Small intestine (tissue), 16 donors: ENCODE measurements at places on chromosomes 1 and 21. TPM values are rescaled to one million over a fixed set of nuclear protein-coding genes. Genes with fewer than 3 reads are reported as not detected.

DNA sequence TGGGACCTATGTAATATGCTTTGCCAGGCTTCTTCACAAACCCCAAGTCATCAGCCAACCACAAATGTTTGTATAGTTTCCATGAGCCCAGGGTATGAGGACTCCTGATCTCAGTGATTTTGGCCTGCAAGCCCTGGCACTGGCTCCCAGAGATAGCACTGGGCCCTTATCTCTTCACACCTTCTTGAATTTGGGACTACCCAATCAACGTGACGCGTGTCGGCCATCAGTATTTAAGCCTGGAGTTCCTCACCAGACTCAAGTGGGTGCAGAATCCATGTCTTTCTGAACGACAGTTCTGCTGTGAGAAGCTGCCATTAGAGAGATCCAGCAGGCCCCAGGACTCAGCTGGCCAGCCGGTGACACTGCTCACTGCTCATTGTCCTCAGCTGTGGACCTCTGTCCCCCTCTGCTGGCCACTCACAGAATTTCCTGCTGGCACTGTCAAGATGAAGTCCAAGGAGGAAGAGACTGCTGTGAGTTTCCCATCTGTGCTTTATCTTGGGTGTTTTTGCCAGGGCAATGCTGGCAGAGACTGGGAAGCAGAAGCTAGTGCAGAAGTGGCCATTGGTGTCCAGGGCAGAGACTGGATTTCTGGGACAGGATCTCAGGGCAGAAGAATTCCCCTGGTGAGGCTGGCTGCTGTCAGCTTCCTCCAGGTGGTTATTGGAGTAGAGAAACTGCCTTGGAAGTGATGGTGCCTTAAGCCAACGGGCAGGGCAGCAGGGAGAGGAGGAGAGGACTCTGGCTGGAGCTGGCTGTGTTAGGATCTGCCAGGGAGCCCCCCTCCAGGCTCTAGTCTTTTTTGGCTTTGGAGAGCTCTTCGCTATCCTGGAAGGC is 28.4 kb downstream of the TMCC2 start:
- no peak overlapping the region for H3K27ac ChIP-seq
- H3K4me3 ChIP-seq, result no peak overlapping the region
- no peaks in the 10 kb centered on the region for H3K36me3 ChIP-seq
- no peaks in the 10 kb centered on the region for H3K27me3 ChIP-seq

The ARMH1 gene
- polyA plus RNA-seq, result 2.7 TPM

The BRINP3 gene
- polyA plus RNA-seq, result 2.7 TPM

- DNase-seq, result no peak
- no peaks in the 10 kb centered on the region for H3K27me3 ChIP-seq
- no peak overlapping the region for H3K4me3 ChIP-seq
- peaks cover 3% of the 10 kb centered on the region for H3K4me1 ChIP-seq
Measured at GRCh38 chr1:51740652-51741051, 123.8 kb downstream of the OSBPL9 start.

- DNase-seq, result no peak
- no peaks in the 10 kb centered on the region for H3K36me3 ChIP-seq
- H3K4me3 ChIP-seq, result no peak overlapping the region
- no peaks in the 10 kb centered on the region for H3K27me3 ChIP-seq
- no peak overlapping the region for H3K27ac ChIP-seq
- H3K4me1 ChIP-seq, result no peaks in the 10 kb centered on the region
Measured at GRCh38 chr1:12554521-12555305, 63.3 kb downstream of the DHRS3 start.

DNA sequence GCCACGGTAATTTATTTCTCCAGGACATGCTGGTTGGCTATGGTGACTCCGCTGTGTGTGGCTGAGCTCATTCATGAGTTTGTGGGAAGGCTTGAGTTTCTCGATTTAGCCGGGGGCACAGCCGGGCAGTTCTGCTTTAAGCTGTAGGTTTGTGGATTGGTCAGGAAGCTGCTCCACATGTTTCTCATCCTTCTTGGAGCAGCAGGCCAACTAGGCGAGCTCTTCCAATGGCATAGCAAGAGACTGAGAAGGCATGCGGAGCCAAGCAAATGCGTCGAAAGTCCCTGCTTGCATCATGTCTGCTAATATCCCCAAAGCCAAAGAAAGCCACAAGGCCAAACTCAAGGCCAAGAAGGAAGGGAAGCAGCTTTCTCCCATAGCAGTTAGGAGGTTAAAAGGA is 71.6 kb upstream of the GREM2 start:
- no peak overlapping the region for H3K27ac ChIP-seq
- no peaks in the 10 kb centered on the region for H3K36me3 ChIP-seq
- DNase-seq, result no peak
- H3K4me1 ChIP-seq, result no peaks in the 10 kb centered on the region
- H3K4me3 ChIP-seq, result no peak overlapping the region

GRCh38 chr1:220879509-220880361 is 492 bp downstream of the HLX start:
- no peak for DNase-seq
- H3K4me3 ChIP-seq, result peak overlapping the region; percentile 75
- H3K36me3 ChIP-seq, result no peaks in the 10 kb centered on the region
- peaks cover 20% of the 10 kb centered on the region for H3K4me1 ChIP-seq
- H3K27me3 ChIP-seq, result peaks cover 15% of the 10 kb centered on the region

DNA sequence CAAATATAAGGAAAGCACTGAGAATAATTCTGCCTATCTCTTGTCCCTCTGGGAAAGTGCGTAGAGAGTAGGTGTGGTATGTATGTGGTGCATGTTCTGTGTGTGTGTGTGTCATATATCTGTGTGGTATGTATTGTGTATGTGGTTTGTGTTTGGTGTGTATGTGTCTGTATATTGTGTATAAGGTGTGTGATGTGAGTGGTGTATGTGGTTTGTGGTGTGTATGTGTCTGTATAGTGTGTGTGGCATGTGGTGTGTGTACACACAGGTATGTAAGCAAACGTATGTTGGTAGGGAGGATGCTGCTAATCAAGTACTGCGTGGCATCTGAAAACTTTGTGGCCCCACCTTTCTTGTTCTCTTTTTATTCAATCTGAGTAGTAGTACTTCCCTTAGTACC is 68.3 kb upstream of the LAX1 start:
- no peak overlapping the region for H3K27ac ChIP-seq
- H3K36me3 ChIP-seq, result peaks cover 3% of the 10 kb centered on the region
- H3K4me3 ChIP-seq, result no peak overlapping the region
- H3K4me1 ChIP-seq, result peaks cover 6% of the 10 kb centered on the region
- DNase-seq, result no peak

The CDC42 gene
- polyA plus RNA-seq, result 225 TPM

DNA sequence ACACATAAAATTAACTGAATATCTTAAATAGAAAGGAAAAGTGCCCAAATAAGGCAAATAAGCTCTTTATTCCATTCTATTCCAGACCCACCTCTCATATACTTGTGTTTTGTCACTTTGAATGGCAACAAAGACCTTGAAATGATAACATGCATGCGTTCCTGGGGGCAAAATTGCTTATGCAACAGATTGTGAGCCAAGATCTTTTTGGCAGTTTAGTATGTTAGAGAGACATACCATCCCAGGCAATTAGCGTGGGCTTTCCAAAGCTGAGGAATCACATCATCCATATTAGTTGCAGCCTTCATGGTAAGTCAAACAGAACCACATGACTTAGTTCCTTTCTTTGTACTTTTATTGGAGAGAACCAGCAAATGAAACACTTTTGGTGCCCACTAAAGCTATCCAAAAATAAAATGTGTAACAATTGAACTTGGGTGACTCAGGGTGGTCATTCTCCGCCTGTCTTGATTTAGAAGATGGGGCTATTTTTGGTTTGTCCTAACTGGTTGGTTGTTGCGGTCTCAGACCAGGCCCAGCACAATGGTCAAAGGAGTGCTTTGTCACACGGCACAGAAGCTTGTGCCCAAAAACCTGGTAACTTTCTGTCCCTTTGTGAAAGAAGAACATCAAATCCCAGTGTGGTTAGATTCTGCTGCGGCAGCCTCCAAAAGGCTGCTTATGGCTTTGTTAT is 68.7 kb upstream of the ATF3 start:
- no peaks in the 10 kb centered on the region for H3K36me3 ChIP-seq
- no peaks in the 10 kb centered on the region for H3K4me1 ChIP-seq
- DNase-seq, result no peak
- peaks cover 2% of the 10 kb centered on the region for H3K27me3 ChIP-seq
- H3K4me3 ChIP-seq, result no peak overlapping the region

- no peaks in the 10 kb centered on the region for H3K4me1 ChIP-seq
- DNase-seq, result peak; percentile 60
Measured at GRCh38 chr1:147890177-147890790, 12.3 kb upstream of the GJA8 start.

- no peaks in the 10 kb centered on the region for H3K27me3 ChIP-seq
- no peaks in the 10 kb centered on the region for H3K36me3 ChIP-seq
- no peaks in the 10 kb centered on the region for H3K4me1 ChIP-seq
- H3K27ac ChIP-seq, result no peak overlapping the region
- H3K4me3 ChIP-seq, result no peak overlapping the region
- peak; percentile 92 for DNase-seq
Measured at GRCh38 chr1:92994105-92994712, 32.9 kb upstream of the DIPK1A start.
